ENCODE measurements at places on chromosomes 2 and 18.

GRCh38 chr2:239776436-239777005, 248.6 kb downstream of the NDUFA10 start:
- DNase-seq = no peak

DNA sequence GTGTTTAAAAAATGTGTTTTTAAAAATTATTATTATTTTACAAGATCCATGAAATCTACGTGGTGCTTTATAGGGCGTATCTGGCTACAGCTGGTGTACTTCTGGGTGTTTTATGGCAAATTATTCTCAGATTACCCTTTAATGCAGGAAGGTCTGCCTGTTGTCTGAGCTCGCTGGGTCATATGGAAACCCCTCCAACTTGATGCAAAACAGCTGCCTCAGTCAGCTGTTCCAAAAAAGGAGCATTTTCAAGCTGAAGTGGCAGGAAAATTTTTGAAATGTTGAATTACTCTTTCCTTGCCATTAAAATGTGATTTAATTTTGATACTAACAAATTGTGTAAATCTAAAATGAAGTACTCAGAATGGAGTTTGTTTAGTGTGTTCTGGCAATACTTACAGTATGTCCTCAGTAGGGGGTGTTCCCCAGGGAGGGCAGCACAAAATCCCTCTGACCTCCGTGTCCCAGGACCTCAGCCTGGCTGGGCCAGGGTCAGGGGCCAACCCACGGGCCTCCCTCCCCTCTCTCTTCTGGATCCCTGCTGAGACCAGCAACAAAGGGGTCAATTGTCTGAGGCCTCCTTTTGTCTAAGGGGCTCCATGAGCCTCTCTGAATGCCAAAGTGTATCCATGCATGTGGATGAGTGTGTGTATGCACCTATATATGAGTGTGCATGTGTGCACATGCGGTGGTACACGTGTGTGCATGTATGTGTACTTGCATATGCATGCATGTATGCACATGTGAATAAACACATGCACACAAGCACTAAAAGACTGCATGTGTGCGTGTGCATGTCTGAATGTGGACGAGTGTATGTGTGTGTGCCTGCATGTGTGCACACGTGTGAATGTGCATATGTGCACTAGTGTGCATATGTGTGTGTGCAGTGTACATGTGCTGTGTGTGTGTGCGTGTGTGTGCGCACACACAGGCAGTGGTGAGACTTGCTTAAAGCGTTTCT, 105.4 kb downstream of the ACOXL start:
- no peak for DNase-seq

- no peak for DNase-seq
Observed at GRCh38 chr2:102674836-102675235, 55.5 kb downstream of the SLC9A2 start.

DNA sequence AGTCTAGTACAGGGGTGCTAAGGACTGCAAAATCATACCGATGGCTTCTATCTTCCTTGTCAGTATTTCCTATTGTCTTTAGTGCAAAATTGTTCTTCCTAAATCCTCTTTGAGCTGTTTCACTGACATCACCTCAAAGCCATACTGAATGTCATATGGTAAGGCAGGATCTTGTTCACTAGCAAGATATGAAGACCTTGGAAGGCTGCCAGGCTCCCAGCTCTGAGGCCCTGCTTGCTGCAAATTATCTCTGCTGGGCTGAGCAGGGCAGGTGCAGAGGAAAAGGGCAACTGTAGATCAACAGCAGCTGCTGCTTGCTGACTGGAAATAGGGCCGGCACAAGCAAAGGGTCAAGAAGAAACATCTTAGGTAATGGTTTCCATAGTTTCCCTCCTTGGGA, 58.2 kb downstream of the PMAIP1 start:
- DNase-seq = peak; percentile 90

- DNase-seq = no peak
Observed at GRCh38 chr2:9991829-9992273, 40.4 kb downstream of the GRHL1 start.

DNA sequence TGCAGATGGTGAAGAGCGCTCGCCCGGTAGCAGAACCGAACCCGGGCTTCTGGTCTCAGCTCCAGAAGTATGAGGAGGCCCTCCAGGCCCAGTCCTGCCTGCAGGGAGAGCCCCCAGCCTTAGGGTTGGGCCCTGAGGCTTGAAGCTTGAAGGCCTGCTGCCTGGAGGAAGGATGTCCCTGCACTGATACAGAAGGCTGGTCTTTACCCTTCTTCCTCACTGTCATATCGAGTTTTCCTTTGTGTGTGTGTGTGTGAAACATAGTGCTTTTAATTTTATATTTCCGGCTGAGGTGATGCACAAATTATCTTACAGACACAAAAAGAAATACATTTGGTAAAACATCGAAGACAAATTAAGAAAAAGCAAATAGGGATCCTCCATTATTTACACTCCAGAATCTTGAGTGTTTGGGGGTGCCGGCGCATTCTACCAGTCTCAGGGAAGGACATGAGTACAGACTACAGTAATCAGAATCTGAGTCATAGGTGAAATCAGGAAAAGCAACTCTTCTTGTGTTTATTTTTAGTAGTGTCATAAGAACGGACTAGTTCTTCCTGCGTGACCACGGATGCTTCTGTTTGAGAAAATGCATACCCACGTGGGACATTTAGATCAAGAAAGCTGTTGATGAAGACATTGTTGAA, 1.3 kb downstream of the DUSP28 start:
- DNase-seq = no peak

DNA sequence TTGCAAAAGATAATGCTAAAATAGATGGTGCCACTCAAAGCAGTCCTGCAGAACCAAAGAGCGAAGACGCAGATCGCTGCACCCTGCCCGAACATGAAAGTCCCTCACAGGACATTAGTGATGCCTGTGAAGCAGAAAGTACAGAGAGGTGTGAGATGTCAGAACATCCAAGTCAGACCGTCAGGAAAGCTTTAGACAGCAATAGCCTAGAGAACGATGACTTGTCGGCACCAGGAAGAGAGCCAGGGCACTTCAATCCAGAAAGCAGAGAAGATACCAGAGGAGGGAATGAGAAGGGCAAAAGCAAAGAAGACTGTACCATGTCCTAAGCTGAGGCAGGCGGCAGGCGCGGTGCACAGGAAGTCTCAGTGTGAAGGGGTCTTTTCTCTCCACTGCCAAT, 34.8 kb upstream of the RBM44 start:
- DNase-seq = no peak

- DNase-seq = peak; percentile 62
Observed at GRCh38 chr2:43269074-43269572, 42.7 kb upstream of the ZFP36L2 start.

DNA sequence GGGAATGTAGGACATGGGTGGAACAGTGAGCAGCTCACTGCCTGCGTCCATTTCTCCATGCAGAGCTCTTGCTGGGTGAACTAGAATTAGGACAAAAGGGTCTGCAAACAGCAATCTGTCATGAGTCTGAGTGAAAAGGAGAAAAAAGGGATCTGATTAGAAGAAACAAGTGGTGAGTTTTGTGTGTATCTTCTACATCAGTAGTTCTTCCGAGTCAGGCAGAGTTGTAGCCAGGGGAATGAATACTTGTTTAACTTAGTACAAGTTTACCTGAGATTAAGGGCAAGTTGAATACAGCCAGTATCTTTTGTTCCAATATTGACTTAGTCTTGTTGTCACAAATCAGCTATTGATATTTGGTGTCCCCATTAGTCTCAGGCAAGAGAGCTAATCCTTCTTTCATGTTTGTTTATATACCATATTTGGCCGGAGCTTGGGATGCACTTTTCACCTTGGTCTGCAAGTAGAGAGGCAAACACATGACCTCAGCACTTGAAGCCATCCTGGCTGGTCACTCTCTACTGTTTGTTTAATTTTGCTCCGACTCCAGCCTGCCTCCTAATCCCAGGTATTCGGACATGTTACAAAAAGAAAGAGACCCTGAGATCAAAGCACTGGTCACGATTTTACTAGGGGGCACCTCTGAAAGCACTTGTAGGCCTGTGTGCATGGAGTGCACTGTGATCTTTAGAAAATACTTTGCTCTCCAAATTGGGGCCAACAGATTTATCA, 211.0 kb upstream of the NT5C1B start:
- DNase-seq = no peak

- DNase-seq = no peak
Observed at GRCh38 chr2:56372071-56372656, 188.4 kb downstream of the CCDC85A start.

DNA sequence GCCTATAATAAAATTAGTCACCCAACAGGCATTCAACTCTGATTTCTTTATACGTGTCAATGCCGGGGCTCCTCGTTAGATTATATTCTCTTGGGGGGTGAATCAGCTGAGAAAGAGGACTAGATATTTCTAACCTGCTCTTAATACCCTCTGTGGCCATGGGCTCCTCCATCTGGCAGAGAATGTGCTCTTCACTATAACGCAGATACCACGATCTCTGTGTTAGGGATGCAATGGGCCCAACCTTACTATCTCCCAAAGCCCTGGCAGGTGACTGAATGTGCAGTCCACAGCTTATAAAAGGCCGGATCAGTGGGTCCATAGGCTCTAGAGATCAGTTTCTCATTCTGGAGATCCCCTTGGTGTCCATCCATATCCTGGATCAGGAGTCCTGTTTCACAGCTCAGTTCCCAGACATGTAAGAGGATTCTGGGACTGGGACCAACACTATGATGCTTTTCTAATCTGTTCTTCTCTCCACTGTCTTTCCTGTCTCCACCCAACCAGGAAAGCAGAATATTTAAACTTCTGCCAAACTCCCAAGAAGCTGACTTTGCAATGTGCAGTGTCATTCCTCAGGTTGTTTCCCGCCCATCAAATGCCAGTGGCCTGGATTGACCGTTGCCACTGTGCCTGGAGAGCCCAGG, 71.4 kb upstream of the CELF4 start:
- DNase-seq = no peak

- DNase-seq = no peak
Observed at GRCh38 chr2:23603581-23603980, 218.6 kb downstream of the KLHL29 start.

DNA sequence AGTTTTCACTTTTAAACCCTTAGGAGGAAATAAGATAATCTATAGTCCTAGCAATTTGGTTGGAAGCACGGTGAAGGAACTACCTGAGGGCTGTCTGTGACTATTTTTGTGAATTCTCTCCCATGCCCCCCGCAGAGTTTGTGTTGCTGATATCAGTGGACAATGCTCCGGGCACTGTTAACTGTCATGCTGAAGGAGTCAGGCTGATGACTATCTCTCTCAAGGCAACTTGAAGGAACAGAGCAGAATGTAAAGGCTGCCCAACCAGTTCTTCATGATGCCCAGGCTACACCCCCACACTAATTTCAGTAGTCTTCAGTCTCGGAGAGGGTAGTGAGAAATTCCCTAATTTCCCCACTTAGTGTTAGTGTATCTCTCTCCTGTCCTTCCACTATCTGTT, 21.6 kb upstream of the RAB6C start:
- no peak for DNase-seq

- no peak for DNase-seq
Observed at GRCh38 chr2:212727751-212728150, 189.1 kb upstream of the ERBB4 start.

DNA sequence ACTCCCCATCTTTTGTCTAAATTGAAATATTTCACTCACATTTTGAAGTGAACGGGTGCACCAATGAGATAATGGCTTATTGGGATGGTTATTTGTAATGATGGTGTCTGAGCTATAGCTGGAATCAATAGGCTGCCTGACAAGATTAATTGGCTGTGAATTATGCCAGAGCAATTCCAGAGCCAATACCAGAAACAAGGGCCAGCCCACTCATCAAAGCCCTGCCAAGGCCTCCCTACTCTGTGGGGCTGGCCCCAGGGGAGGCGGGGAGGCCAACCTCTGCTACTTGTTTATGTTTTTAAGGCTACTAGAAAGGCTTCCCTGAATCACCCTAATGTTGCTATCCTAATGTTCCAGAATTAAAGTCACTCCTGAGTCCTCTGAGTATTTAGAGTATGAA, 29.1 kb upstream of the NEMP2 start:
- no peak for DNase-seq

GRCh38 chr18:79681484-79682387, 2.1 kb downstream of the CTDP1 start:
- no peak for DNase-seq

DNA sequence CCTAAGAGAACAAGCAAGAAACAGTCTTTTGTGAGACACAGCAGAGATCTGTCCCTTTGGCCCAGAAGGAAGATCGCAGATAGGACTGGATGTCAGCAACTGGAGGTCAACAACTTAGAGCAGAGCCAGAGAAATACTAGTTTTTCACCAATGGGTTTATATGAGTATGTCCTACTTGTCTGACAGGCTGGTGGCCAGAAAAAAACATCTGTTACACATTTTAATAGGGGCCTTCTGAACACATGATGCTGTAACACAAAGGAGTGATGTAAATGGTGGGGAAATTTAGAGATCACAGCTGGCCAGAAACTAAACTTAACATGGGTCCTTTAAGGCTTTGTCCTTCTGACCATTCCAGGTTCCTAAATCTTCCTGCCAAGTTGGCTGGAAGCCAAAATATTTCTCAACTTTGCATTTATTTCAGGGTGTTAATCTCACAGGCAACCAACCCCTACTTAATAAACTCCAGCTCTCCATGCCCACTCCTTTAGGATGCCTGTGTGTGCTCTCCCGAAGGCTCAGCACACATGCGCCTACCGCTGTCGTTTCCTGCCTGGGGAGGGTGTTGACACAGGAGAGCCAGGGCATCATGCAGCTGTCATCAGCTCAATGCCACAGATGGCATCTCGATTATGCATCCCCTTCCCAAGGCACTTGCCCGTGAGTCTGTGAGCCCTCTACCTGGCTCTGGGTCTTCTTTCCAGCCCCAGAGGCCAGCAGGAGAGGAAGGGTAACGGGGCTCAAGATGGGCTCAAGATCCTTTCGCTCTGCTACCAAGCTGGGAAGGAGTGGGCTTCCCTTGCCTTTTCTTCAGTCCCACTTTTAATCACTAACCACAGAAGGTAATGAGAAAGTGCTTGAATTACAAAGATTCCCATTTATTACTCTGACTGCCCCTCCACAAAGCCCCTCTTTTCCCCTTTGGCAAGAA, 252.5 kb downstream of the ETAA1 start:
- DNase-seq = no peak

DNA sequence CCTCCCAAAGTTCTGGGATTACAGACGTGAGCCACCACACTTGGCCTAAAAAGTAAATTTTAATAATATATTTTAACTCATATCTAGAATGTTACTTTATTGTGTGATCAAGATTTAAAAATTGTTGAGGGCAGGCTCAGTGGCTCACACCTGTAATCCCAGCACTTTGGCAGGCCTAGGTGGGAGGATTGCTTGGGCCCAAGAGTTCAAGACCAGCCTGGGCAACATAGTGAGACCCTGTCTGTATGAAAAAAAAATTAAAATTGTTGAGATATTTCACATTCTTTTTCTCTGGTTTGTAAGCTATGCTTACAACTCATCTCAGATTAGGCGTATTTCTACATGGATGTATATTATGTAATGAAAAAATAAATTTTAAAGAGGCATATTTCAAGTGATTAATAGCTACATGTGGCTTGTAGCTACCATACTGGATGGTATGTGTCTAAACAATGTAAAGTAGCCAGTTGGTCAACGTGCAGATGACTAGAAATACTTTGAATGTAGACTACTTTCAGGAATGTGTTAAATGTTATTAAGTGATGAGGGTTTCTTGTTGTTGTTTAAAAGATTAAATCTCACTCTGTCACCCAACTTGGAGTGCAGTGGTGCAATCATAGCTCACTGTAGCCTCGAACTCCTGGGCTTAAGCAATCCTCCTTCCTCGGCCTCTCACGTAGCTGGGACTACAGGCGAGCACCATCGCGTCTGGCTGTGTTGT, 5.9 kb downstream of the RAB10 start:
- no peak for DNase-seq

- no peak for DNase-seq
Observed at GRCh38 chr2:207760453-207760852, 9.3 kb downstream of the FZD5 start.

Data from DMS79 treated with DMSO at 0.1 percent for 48 hours (cell line).